Spleen (tissue), 13 donors: ENCODE measurements at places on chromosomes 1 and 21. TPM values are rescaled to one million over a fixed set of nuclear protein-coding genes. Genes with fewer than 3 reads are reported as not detected.

Gene ZBTB7B
- 88.9 TPM for total RNA-seq

Gene UBXN11
- 35.9 TPM for total RNA-seq

GRCh38 chr21:35394049-35394448, 344.9 kb upstream of the RUNX1 start:
- no peak for DNase-seq

Gene JMJD4
- total RNA-seq, result 19.3 TPM
